ENCODE measurements at places on chromosomes 6 and 20. TPM values are rescaled to one million over a fixed set of nuclear protein-coding genes. Genes with fewer than 3 reads are reported as not detected.

The YTHDF1 gene
- total RNA-seq, result 16.5 TPM

The MLN gene
- not detected for total RNA-seq

The HM13 gene
- 60.9 TPM for total RNA-seq

The SLC35F1 gene
- 0.12 TPM for total RNA-seq

The LY6G6D gene
- not detected for total RNA-seq

The AGPAT4 gene
- 10.9 TPM for total RNA-seq

The NOX3 gene
- not detected for total RNA-seq

The SLC17A3 gene
- total RNA-seq, result not detected

The CD83 gene
- 1.2 TPM for total RNA-seq

The SPTLC3 gene
- 4.0 TPM for total RNA-seq

The PRL gene
- not detected for total RNA-seq

The LAMP5 gene
- under 0.01 TPM for total RNA-seq

The OPRM1 gene
- not detected for total RNA-seq

The PTGIS gene
- 58.2 TPM for total RNA-seq

The MAP1LC3A gene
- total RNA-seq, result 6.5 TPM

The LINC00237 gene
- not detected for total RNA-seq

The LST1 gene
- not detected for total RNA-seq

The REM1 gene
- not detected for total RNA-seq

The TDRD6 gene
- total RNA-seq, result 0.12 TPM

The CFAP206 gene
- 0.37 TPM for total RNA-seq
